Left cardiac atrium (tissue), 4 donors: ENCODE measurements at places on chromosomes 3 and 15. TPM values are rescaled to one million over a fixed set of nuclear protein-coding genes. Genes with fewer than 3 reads are reported as not detected.

Gene GPR156
- 0.21 TPM for total RNA-seq

Gene ADAM10
- total RNA-seq: 79.8 TPM

Gene FES
- 29.2 TPM for total RNA-seq

Gene VILL
- total RNA-seq: 6.1 TPM

Gene NR2E3
- not detected for total RNA-seq

Gene MESP1
- total RNA-seq: 10.5 TPM

Gene LMCD1
- 63.7 TPM for total RNA-seq

Gene ENTPD3
- total RNA-seq: 0.29 TPM

Gene TRPM7
- total RNA-seq: 21.1 TPM

Gene CHDH
- 5.0 TPM for total RNA-seq

Gene C3orf70
- total RNA-seq: 3.1 TPM

Gene ZBTB38
- total RNA-seq: 72.6 TPM

Gene CCNB2
- 0.55 TPM for total RNA-seq

Gene NDN
- 34.8 TPM for total RNA-seq

Gene ST8SIA2
- total RNA-seq: 0.31 TPM

Gene FOXB1
- total RNA-seq: not detected

Gene LRRC34
- total RNA-seq: 2.1 TPM

Gene ANKRD34C
- total RNA-seq: 0.13 TPM

Gene KBTBD13
- total RNA-seq: 5.2 TPM

Gene CAMK2N2
- not detected for total RNA-seq

Gene CCK
- not detected for total RNA-seq

Gene ATP10A
- 2.4 TPM for total RNA-seq

Gene CD200R1
- 2.9 TPM for total RNA-seq

Gene MESP2
- 0.56 TPM for total RNA-seq

Gene GP9
- 0.29 TPM for total RNA-seq

Gene CYP8B1
- total RNA-seq: not detected

Gene MAPK6
- total RNA-seq: 16.6 TPM

Gene CAMK1
- 24.2 TPM for total RNA-seq

Gene CCR1
- total RNA-seq: 9.2 TPM

Gene TGM4
- not detected for total RNA-seq

Gene HIGD2B
- total RNA-seq: not detected

Gene HES1
- 13.2 TPM for total RNA-seq

Gene GXYLT2
- 26.3 TPM for total RNA-seq

Gene RBPMS2
- 312 TPM for total RNA-seq

Gene GNAT1
- total RNA-seq: not detected

Gene CCNDBP1
- 50.0 TPM for total RNA-seq
